ENCODE measurements at places on chromosomes 4 and X.

DNA sequence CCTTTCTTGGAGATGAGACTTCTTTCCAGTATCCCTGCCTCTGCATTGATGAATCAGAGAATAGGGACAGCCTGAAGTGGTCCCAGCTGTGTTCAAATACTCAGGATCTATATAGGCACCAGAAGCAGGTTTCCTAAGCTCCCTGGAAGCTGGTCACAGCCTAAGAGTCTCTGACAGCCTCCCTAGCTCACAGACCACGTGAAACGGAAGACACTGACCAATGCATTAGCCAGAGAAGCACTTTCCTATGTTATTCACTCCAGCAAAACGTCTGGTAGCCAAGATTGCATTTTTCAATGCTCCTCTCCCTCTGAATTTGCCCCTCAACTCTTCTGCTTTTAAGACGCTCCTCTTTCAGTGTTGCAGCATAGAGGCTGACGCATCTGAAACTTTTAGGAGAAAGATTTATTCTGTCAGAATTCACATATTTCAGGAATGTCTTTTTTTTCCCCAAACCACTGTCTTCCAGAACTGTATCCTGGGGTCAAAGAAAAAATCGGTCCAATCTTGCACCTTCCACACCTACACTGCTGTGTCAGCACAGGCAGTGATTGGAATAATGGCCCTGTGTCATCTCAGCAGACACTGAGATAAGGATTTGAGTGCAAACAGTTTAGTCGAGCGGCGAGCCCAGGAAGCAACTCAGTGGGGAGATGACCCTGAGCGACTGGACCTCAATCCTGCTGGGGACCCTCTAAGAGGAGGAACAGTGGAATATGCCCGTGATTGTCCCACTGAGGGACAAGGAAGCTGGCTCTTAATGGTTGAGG, 109.4 kb downstream of the SMIM20 start:
- no peak for DNase-seq

GRCh38 chrX:53287493-53288138, 6.2 kb upstream of the IQSEC2 start:
- peak; percentile 3 for DNase-seq

- DNase-seq: no peak
Observed at GRCh38 chrX:3728454-3728853, 15.0 kb upstream of the PRKX start.

DNA sequence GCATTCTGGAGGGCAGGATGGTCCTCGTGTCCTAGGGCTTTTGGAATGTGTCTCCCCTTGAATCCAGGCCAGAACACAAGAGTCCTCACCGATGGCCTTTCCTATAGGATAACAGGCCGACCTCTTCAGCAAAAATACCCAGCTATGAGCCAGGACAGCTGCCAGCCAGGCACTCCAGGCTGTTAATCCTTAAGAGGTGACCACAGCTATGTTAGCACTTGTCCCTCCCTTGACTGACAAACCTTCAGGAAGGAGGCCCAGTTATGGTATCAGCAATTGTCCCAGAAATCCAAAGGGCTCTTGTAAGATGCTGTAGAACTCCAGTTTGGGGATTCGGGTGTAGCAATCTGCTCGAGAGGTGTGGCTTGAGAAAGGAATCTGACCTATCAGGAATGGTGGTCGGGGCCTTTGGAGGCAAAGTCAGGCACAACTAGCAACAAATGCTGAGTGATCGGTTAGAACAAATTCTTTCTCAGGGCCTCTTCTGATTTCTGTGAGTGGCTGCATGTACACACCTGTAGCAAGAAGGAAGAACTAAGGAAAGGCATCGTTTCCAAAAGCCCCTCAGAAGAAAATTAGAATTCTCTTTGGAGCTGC, 54.6 kb downstream of the PTCHD1 start:
- no peak for DNase-seq

GRCh38 chr4:68630371-68630770, 40.1 kb downstream of the UGT2B15 start:
- DNase-seq: no peak

All from activated CD8-positive, alpha-beta memory T cell treated with anti-CD3 and anti-CD28 coated beads for 1 hour (primary cell).